Occipital lobe (tissue), 3 donors: ENCODE measurements at places on chromosomes 5 and 9. TPM values are rescaled to one million over a fixed set of nuclear protein-coding genes. Genes with fewer than 3 reads are reported as not detected.

The LECT2 gene
- not detected for total RNA-seq

The LCN15 gene
- total RNA-seq, result not detected

The ALDH1A1 gene
- 1.4 TPM for total RNA-seq

The PPP2R2B gene
- 141 TPM for total RNA-seq

The SIT1 gene
- total RNA-seq, result not detected

The GARIN3 gene
- total RNA-seq, result not detected

The MLANA gene
- total RNA-seq, result not detected

The DRD1 gene
- total RNA-seq, result 6.1 TPM

The ZNF608 gene
- total RNA-seq, result 95.6 TPM

The PCDHGB5 gene
- 18.1 TPM for total RNA-seq

The FBN2 gene
- 8.6 TPM for total RNA-seq

The RNF180 gene
- total RNA-seq, result 102 TPM

The TPRN gene
- total RNA-seq, result 4.7 TPM

The LVRN gene
- total RNA-seq, result 2.8 TPM

The LCN1 gene
- total RNA-seq, result not detected

The PROB1 gene
- 0.16 TPM for total RNA-seq

The ANKDD1B gene
- 1.7 TPM for total RNA-seq

The STK32A gene
- total RNA-seq, result 5.3 TPM

The GDF9 gene
- total RNA-seq, result 1.9 TPM

The NR4A3 gene
- 8.7 TPM for total RNA-seq

The ABLIM3 gene
- 5.8 TPM for total RNA-seq

The NRG2 gene
- total RNA-seq, result 4.1 TPM

The VCAN gene
- 228 TPM for total RNA-seq

The MARCOL gene
- total RNA-seq, result not detected

The BTNL3 gene
- not detected for total RNA-seq

The THBS4 gene
- 2.2 TPM for total RNA-seq

The SPATA31A7 gene
- not detected for total RNA-seq

The BTNL8 gene
- not detected for total RNA-seq

The NXNL2 gene
- 0.78 TPM for total RNA-seq

The AIF1L gene
- total RNA-seq, result 17.8 TPM

The PCDHA9 gene
- 18.6 TPM for total RNA-seq

The PLCXD3 gene
- total RNA-seq, result 6.4 TPM

The LCN9 gene
- not detected for total RNA-seq

The PKD2L2 gene
- not detected for total RNA-seq

The PCDHB9 gene
- 6.1 TPM for total RNA-seq

The CTXN3 gene
- total RNA-seq, result 1.1 TPM

The SEC24A gene
- 22.9 TPM for total RNA-seq

The INSL4 gene
- not detected for total RNA-seq
